ENCODE measurements at places on chromosomes 5 and 9.

- DNase-seq: no peak
Observed at GRCh38 chr5:2536632-2537377, 214.7 kb downstream of the IRX2 start.

GRCh38 chr5:40505031-40505430, 174.7 kb upstream of the PTGER4 start:
- no peak for DNase-seq

GRCh38 chr5:140588311-140589070, 23.9 kb downstream of the SLC35A4 start:
- DNase-seq: no peak

- no peak for DNase-seq
Observed at GRCh38 chr5:179301796-179302195, 43.5 kb downstream of the ADAMTS2 start.

DNA sequence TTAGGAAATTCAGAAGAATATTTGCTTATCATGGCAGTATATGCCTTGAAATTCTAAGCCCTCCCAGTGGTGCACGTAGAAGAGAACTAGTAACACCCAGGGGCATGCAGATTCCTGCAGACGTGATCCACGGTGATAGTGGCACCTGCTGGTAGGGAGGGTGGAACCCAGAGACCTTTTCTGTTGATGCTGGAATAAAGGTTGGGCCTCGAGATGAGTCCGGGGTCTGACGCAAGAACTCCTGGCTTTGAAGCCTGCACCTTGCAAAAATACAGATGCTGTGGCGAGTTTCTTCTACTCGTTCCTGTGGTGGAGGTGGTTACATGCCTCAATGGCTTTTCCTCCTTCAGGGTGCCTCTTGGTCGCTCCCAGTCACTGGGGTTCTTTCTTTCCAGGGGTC, 39.5 kb upstream of the PHF2 start:
- DNase-seq: no peak

GRCh38 chr5:160108124-160108523, 11.1 kb downstream of the PWWP2A start:
- DNase-seq: no peak

- no peak for DNase-seq
Observed at GRCh38 chr5:170755679-170756456, 27.7 kb upstream of the GABRP start.

DNA sequence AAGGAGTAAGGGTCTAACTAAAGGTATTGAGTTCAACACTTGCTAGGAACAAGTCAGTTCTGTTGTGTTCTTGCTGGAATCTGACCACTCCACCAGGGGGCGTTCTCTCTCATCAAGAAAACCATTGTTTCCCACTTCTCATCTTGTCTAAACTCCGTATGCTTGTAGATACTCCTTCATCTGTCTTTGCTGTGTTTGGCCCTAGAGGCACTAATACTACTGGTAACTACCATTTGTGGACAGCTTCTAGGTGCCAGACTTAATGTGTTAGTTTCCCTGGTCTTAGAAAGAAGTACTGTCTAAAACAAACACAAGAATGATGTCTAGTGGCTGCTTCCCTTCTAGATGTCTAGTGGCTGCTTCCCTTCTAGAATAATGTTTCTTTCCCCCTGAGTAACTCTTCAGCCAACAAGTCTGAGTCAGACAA, 18.7 kb upstream of the PTPDC1 start:
- DNase-seq: peak; percentile 34

DNA sequence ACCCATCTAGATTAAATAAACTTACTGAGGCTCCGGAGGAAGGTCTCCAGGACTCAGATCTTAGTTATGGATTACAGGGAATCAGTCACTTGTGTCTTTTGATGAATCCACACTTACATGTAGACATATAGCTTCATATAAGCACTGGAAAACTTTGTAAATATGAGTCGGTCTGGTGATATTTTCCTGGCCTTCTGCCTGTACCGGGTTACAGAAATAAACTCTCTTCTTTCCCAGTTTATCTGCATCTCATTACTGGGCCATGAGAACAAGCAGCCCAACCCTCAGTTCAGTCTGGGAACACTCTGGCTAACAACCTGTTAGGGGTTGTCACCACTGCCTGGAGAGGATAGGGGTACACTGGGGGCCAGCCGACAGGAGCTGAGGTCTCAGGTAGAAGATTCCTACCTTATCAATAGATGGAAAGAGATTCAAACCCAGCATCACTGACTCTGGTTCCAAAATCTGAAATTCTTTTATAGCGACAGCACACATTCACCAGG, 59.1 kb downstream of the THBS4 start:
- DNase-seq: no peak
